Adipocyte (in vitro differentiated cells): ENCODE measurements at places on chromosomes 13 and 19.
A peak's percentile ranks its signal among the peaks of the same experiment; 100 is the strongest.

- DNase-seq: peak; percentile 11
Observed at GRCh38 chr13:71864986-71865873, 1.8 kb downstream of the DACH1 start.

GRCh38 chr13:112234131-112234875 is 141.9 kb upstream of the SPACA7 start:
- DNase-seq: no peak

GRCh38 chr19:45469945-45470761 is 2.4 kb downstream of the FOSB start:
- peak; percentile 79 for DNase-seq

- no peak for DNase-seq
Observed at GRCh38 chr13:113176280-113176679, 17.8 kb downstream of the PROZ start.

- no peak for DNase-seq
Observed at GRCh38 chr19:43723588-43723987, 7.7 kb downstream of the IRGC start.

DNA sequence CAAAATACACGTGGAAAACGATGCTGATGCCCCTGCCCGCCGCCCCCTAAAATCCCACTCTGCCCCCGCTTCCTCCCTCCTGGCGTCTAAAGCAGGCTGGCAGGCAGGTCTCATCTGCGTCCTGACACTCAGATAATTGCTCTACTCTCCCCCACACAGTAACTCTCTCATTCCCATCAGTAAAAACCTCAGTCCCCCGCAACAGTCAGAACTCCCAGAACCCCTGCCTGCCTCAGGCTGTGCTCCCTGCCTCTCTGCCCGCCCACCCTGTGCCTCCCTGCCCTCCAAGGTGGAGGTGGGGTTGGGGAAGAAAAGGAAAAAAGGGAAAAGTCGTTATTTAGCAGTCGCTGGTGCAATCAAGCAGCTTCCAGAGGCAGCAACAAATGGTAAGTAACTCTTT is 473.7 kb downstream of the EFNB2 start:
- DNase-seq: no peak

- DNase-seq: peak; percentile 7
Observed at GRCh38 chr19:53982001-53982451, 9.4 kb upstream of the CACNG6 start.
